ENCODE measurements at places on chromosomes 2 and 18.
A peak's percentile ranks its signal among the peaks of the same experiment; 100 is the strongest.

GRCh38 chr2:160583146-160583535 is 89.5 kb upstream of the RBMS1 start:
- peak; percentile 68 for DNase-seq

GRCh38 chr2:96962567-96963203 is 23.7 kb downstream of the FAM178B start:
- no peak for DNase-seq

DNA sequence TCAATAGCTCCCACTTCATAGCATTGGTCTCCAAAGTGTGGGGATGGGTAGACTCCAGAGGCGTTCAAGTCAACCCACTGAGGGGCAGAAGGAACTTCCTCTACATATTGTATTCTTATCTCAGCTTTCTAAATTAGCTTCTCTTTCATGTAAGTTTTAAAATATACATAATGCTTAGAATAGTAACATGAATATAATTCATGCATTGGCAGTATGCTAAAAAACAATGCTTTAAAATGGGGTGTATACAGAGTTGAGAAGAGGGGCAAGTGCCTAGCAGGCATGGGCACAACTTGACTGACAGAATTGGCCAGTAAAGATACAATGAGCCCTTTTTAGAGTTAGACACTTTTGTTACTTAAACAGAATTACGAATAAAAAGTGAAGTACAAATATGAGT is 212.2 kb downstream of the ZRANB3 start:
- no peak for DNase-seq

DNA sequence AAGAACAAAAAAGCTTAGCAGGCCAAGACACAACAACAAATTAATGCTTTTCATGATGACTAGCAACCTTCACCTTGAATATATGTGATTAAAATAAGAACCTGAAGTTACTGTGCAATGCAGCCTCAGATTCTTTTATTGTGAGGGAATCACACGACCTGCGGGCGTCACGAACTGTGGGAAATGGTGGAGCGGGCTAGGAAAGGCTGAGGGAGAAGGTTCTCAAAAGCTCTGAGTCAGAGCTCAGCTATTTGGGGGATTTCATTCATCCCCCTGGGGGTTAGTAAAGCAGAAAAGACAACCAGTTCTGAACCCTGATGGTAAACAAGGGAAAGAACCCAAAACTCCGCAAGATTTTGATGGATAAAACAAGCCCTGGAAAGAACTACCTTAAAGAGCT is 89.3 kb upstream of the NCKAP5 start:
- no peak for DNase-seq

- no peak for DNase-seq
These were observed 9.3 kb upstream of the TSN start for GRCh38 chr2:121746071-121746578.

GRCh38 chr18:4510711-4511110 is 55.6 kb upstream of the DLGAP1 start:
- no peak for DNase-seq

DNA sequence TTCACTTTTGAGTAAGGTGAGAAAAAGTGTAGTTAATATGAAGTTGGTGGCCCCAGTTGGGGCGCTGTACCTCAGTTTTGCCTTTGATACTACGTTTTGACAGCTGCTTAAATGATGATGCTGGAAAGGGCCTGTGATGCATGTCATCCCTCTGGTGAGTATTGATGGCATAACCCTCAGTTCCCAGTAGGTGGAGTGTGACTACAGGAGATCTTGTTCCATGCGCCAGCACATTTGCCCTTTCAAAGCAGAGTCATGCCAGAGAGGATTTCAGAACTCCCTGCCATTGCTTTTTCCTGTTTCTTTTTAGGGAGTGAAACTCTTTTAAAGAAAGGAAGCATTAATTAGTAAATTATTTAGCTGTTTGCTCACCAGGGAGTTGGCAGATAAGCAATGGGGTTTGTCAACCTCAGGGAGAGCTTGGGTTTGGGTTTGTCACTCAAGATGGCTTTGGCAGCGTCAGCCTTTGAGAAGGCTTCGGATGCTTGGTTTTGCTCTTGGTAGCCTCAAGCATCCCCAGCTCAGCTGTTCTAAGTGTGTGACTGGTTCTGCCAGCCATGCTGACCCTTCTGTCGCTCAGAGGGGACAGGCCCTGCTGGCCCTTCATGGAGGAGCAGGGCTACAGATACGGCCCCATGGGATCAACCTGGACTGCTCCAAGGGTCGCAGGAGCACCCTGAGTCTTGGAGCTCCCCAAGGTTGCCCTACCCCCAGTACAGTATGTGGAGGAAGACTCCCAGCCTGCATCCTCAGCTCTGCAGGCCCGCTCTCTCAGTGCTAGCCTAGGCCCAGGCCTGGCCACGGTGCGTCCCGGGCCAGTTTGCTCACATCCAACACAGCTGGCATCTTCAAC is 29.1 kb downstream of the ARMC9 start:
- no peak for DNase-seq

- DNase-seq: no peak
These were observed 3.9 kb upstream of the SERPINB2 start for GRCh38 chr18:63883617-63884016.

- no peak for DNase-seq
These were observed 53.2 kb upstream of the RAB27B start for GRCh38 chr18:54774981-54775665.

DNA sequence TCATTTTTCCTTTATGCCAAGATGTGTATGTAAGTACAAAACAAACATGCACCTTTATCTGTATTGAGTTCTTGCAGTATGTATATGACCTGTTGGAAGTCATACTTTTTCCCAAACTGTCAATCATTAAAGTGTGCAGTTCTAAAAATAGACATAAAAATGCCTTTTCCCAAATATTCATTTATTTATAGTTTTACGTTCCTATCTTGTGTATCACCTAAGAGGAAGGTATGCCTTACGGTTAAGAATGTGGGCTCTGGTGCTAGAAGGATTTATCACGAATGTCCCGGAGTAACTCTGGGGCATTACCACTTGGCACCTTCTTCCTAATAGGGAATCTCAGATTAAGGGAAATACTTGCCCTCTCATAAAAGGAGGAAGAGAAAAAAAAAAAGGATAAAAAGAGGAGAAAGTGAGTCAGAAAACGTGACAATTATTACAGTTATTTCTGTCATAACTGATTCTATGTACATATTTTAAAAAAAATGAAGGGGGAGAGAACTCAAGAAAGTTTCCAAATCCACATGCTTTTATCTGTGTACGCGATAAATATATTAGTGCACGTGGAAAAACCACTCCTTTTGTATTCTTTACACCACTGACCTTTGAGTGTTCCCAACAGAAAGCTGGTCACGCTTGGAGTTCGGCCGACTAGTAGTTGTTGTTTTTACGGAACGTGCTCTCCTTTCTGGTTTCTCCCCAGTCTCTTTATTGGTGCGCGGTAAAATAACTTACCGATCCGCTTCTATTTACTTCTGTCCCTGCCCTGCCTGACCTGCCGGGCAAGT is 721 bp downstream of the MCEE start:
- peak; percentile 74 for DNase-seq

DNA sequence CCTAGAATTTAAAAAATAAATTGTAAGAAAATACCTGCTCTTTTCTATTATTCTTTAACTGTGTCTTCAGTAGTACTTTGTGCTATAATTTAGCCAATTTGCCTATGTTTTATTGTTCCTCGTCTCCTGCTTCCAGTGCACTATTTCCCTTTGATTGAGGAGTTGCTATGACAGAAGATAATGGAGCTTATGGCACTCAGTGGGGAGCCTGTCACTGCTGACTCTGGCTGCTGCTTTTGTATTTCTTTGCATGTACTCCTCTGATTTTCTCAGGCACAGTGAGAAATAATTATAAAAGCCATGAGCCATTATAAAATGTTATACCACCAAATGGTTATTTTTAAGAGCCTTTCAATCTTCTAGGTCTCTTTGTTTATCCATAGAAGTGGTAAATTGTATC is 1310.8 kb upstream of the SLC39A10 start:
- DNase-seq: no peak

- DNase-seq: no peak
These were observed 510.3 kb downstream of the ZNF804A start for GRCh38 chr2:185108588-185108987.

GRCh38 chr2:38178119-38178518 is 102.2 kb upstream of the CYP1B1 start:
- DNase-seq: no peak

GRCh38 chr18:41655074-41655473 is 300.0 kb upstream of the PIK3C3 start:
- DNase-seq: no peak

DNA sequence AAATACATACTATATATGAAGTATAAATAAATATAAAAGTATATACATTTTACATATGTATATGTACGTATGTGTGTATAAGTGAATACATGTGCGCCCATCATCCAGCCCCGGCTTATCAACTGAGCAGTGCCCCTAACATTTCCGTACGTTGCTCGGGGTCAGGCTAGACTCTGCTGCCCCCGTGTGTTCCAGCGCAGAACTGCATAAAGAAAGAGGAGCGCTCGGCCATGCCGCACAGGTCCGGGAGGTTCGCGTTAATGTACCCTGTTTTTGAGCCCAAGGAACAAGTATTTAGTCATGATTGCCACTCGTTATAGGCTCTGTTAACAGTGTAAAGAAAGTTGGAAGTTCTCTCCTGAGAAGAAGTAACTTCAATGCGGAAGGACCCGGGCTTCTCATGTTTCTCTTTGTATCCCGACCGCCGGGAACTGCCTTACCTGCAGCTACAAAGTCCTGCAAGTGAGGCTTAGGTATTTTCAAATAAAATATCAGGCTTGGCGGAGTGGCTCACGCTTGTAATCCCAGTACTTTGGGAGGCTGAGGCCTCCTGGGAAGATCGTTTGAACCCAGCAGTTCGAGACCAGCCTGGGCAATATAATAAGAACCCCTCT is 55.7 kb downstream of the CD8B2 start:
- DNase-seq: no peak

DNA sequence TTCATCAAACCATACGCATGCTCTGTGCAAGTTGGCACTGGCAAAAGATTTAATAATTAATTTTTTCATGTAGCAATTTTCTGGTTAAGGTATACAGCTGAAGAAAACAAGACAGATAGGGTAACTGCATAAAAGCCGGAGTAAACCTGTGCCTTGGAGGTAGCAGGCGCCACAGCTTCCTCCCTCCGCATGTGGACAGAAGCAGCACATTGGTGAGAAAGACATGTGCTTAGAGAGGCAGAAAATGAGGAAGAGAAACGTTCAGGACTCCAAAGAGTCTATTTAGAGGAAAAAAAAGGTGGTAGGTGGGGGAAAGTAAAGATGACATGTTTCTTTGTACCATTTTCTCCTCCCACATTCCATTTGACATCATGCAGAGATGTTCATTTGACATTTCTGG is 9.3 kb downstream of the ST6GAL2 start:
- no peak for DNase-seq

GRCh38 chr2:216789081-216789480 is 70.8 kb downstream of the TNP1 start:
- DNase-seq: no peak

DNA sequence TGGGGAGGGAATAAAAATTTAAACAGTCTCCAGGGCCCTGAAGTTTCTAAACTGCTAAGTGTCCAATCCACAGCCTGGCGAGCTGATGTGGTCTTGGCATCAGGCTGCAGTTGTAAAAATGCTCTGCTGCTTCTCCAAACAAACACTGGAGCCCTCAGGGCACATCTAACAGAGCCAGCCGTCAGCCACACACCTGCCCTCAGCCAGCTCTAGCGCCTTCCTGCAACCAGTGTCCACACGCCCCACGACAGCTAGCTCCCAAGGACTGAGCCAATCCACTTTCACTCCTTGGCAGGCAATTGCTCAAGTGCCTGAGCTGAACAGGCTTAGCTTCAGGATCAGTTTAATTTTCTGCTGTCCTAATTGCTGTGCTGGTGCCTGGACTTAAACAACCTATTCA is 446.4 kb upstream of the RAB12 start:
- peak; percentile 95 for DNase-seq

DNA sequence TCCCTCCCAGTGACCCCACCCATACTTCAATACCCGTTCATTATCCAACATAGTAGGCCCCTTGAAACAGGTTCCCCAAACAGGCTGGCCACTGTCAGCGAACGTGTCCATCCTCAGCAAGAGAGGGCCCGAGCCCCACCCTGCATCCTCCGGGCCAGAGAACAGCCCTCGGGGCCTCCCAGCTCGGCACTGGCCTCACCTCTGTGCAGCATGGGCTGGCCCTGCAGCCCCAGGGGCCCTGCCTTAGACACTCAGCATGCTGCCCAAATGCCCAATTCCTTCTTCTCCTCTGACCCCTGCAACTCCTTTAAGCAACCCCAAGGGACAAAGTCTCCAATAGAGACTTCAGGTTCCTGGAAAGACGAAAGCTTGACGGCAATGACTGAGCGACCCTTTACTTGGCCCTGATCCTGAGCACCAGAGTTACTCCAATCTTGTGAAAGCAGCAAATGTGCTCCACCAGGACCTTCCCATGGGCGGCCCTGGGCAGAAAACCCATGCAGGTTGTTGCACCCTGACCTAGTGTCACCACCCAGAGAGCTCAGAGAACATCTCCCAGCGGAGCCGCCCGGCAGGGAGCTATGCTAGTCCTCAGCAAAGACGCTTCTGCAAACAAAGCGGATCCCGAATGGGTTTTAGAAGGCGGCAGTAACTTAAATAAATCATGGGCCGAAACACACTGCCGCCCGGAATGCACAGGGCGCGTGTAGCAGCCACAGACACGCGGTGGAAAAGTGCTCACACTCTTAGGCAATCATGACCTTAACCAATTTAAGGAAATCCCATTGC is 782 bp downstream of the COL6A3 start:
- DNase-seq: no peak

DNA sequence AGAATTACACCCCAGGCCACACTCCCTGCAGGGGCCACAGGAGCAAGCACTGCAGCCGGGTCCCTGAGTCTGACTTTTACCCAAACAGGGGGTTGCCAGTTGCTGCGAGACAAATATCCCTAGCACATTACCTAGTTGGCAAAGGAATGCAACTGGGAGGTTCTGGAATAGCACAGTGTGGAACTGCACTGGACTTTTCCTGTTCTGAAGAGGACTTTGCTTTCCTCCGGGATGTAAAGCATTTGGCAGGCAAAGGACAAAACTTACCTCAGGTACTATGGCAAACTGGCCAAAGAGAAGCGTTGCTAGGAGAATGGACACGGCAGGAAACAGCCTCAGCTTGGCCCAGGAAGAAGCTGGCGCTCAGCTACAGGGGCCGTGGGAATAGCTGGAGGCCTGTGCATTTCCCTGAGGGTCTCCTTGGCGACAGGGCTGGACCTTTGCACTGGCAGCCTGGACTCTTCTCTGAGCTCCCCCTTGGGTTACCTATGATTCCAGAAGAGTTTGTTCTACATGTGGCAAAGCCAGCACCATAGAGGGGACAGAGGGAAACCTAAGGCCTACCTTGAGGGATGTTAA is 45.0 kb downstream of the BCL11A start:
- DNase-seq: no peak

Measured in LNCaP clone FGC (cell line).